Sigmoid colon (tissue), 7 donors: ENCODE measurements at places on chromosomes 1 and 21. TPM values are rescaled to one million over a fixed set of nuclear protein-coding genes. Genes with fewer than 3 reads are reported as not detected.
A peak's percentile ranks its signal among the peaks of the same experiment; 100 is the strongest.

- DNase-seq: no peak
Observed at GRCh38 chr1:67094191-67094590, 40.2 kb upstream of the SLC35D1 start.

DNA sequence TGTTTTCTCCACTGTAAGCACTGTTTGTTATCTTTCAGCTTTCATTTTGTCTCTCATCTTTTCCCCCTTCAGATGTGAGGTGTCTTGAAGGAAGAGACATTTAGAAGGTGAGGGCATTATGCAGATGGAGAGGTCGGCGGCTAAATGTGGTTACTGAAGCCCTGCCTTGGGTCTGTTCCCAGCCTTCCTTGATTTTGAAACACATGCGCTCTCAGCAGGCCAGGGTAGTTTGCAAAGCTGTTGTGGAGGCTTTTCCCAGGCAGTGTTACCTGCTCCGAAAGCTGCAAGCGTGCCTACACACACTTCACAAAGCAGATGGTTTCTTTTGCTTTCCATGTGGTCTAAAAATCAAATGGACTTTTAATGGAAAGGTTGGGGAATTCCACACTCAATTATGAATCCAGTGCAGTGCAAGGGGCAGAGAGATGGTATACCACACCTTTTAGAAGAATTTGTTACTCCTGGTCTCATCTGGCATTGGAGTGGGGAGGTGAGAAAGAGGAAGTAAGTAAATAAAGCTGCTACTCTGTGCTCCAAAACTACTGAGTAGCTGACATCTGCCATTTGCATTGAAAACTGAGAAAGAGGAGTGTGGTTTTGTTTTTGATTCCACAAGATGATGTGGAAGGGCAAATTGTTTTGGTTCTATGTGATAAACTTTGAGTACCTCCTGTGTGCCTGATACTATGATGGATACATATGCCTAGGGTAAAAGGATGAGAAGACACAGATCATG lies 91.9 kb downstream of the NFIA start:
- no peak for DNase-seq

GRCh38 chr1:167704715-167705114 lies 17.1 kb upstream of the MPZL1 start:
- DNase-seq: peak; percentile 33

DNA sequence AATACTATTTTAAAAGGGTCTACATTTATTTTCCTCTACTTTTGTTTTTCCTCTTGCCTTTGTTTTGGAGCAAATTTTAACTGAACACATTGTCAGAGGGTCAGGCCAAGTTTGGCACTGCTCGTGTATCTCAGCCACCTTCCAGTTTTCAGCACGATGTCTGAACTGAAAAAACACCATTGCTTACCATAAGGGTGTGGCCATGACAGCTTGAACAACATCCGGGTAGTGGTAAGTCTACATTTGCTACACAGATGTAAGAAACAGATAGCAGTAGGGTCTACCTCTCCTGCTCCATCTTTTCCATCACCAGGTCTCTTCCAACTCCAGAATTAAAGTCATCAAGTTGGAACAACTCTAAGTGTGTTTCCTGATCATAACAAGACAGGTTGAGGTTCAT lies 4.2 kb downstream of the HIVEP3 start:
- no peak for DNase-seq

The MFAP2 gene
- total RNA-seq: 7.1 TPM

The RNU1-4 gene
- total RNA-seq: under 0.01 TPM

The PYGO2 gene
- total RNA-seq: 15.0 TPM

The TAS1R1 gene
- total RNA-seq: 0.36 TPM

The HSD3B2 gene
- not detected for total RNA-seq
